ENCODE measurements at places on chromosomes 1 and 21.

DNA sequence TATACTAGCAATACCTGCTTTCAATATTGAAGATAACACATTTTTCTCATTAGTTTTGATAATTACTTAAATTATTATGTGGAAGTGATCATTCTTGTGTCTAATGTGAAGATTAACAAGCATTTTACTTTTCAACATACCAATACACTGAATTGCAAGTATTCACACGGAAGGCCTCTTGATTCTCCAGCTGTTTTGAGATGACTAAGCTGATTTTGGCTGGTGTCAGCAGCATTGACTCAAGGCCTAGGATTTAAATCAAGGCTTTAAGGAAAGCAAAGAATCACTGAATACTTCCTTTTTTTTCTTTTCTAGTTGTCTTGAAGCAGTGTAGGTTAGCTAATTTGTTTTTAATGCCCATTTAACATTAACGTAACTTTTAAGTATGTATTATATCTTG, 373.7 kb downstream of the SRGAP2C start:
- DNase-seq, result peak; percentile 16

- no peak for DNase-seq
Measured at GRCh38 chr1:93078203-93078602, 880 bp upstream of the MTF2 start.

DNA sequence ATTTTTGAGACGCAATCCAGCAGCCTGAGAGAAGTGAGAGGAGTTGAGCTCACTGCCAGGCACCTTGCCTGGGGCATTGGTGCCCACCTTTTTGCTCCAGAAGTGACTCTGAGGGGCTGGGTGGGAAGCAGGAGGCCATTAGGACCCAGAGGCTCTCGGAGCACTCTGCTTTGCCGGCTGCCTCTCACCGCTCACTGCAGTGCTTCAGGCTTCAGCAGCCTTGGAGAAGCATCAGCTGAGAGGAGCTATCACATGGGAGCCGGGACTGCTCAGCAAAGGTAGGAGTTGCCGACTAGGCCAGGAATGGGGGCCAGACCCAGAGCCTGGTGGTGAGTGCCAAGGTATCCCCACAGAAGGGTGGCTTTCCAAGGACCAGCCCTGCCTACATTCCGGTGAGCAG, at the start of gene GPR61:
Gene GPR61, plus strand, starts transcription at position 197 of the 400 bp plus-strand sequence. CDS start 3,151 bp downstream, outside the sequence.
- no peak for DNase-seq

DNA sequence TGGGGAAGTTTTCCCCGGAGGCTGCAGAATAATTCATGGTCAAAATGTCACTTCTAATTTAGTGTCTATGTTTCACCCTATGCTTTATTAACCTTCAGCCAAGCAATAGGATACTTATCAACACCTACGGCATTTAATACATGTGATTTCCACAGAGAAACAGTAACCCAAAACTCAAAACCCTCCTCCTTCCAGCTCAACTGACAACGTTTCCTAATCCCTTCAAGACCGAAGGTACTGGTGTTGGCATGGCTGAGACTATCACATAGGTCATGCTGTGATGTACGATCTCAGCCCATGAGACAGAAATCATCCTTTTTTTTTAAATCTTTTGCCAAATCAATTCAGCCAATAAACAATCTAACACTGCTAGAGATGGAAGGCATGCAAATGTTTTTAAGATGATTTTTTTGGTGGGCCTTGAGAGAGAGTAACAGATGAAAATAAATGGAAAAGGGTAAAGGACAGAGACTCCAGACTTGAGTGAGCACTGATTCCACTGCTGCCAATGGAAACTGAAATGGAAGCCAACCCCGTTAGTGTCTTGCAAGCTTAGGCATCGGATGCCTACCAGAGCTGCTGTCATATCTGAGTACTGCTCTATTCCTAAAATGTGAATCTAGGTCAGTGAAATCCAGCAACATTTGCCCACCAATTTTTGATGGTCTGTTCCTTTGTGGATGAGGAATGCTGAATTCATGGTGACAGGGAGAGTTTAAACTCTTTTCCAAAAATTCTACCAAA, 63.4 kb upstream of the BCL10 start:
- no peak for DNase-seq

DNA sequence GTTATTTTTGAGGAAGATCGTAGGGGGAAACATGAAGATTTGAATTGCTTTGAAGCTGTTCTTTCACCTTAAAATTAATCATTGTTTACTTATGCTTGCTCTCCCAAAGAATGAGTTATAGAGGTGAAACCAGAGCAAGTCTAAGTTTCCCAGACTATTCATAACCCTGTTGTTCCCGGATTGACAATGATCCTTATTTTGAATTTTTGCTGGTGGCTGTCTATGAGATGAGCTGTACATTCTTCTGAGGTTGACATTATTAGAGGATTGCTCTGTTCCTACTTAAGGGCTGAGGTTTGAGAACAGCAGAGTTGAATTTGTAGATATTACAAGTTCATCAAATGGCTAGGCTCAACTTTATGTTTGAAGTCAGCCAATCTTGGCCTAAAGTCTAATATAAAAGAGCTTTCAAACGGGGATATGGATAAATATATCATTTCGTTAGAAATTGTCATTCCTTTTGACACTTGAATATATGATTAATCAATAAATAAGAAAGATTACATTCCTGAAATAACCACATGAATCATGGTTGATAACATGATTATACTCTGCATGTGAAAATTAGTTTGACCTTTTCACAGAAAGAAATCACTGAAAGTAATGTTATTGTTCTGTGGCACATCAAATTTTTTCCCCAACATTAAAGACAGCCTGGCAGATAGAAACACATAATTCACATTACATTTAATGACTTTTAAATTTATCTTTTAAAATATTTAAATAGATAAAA, 19.1 kb upstream of the PDE4B start:
- no peak for DNase-seq

DNA sequence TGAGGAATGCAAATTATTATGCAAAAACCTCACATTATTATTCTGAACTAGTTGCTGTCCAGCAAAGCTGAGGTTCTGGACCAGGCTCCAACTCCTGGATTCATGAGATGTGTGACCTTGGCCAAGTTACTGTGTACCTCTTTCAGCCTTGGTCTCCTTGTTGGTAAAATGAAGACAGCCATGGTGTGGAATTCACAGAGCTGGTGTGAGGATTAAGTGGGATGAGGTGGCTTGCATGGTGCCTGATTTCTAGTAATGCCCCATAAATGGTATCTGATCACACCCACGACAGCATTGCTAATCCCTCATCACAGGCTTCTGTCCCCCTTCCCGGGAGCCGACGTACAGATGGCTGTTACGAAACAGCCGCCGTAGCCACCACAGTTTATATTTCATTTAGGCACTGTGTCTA, 59.6 kb downstream of the PGBD5 start:
- DNase-seq, result no peak

DNA sequence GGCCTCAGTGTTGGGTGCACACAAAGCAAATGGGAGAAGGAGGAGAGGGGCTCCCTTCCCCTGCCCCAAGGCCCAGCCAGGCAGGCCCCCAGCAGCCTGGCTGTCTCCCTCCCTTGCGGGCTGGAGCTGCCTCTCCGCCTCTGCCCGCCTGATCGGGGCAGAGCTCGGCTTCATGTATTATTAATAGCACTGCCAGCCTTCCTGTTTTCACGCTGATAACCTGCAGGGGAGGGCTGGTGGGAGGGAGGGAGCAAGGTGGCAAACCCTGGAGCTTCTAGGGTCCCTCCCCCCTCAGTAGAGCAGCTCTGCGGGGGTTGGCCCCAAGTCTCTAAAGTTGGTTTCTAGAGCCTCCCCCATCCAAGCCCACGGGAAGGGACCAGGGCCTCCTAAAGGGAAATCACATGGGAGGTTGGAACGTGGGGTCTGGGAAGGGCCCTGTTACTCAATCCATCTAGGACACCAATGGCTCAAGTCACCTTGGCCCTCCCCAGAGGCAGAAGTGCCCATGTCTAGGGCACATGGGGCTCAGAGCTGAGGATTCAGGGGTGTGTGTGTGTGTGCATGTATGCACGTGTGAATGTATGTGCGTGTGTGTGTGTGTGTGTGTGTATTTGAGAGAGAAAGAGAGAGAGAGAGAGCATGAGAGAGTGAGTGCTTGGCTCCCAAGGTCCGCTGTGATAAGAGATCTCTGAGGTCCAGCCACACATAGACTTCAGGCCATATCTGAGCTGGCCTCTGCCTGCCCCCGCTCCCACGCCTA, 21.8 kb upstream of the POU3F1 start:
- DNase-seq, result no peak

DNA sequence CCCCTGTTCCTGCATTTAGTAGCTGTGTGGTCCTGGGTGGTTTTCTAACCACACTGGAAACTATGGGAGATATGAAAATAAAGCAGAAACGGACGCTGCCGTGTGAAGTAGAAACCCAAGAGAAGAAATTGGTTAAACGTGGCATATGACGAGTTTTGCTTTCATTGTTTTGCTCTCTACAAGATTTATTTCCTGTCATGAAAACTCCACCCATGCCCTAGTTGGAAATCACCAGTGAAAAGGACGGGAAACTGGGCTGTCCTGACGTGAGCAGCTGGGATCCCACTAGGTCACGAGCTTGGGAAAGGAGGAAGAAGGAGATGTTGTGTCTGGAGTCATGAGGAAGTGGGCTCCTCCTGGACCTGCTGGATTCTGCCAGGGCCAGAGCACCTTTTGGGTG, 120.8 kb upstream of the GADD45A start:
- DNase-seq, result no peak

- no peak for DNase-seq
Measured at GRCh38 chr1:157404063-157404501, 148.2 kb downstream of the FCRL5 start.

- no peak for DNase-seq
Measured at GRCh38 chr21:33360281-33360680, 35.5 kb downstream of the IFNAR1 start.

- no peak for DNase-seq
Measured at GRCh38 chr1:63475761-63476160, 47.3 kb downstream of the ITGB3BP start.

- no peak for DNase-seq
Measured at GRCh38 chr1:69055194-69055593, 512.5 kb upstream of the LRRC7 start.

GRCh38 chr1:96843601-96844000, 122.0 kb downstream of the PTBP2 start:
- no peak for DNase-seq

DNA sequence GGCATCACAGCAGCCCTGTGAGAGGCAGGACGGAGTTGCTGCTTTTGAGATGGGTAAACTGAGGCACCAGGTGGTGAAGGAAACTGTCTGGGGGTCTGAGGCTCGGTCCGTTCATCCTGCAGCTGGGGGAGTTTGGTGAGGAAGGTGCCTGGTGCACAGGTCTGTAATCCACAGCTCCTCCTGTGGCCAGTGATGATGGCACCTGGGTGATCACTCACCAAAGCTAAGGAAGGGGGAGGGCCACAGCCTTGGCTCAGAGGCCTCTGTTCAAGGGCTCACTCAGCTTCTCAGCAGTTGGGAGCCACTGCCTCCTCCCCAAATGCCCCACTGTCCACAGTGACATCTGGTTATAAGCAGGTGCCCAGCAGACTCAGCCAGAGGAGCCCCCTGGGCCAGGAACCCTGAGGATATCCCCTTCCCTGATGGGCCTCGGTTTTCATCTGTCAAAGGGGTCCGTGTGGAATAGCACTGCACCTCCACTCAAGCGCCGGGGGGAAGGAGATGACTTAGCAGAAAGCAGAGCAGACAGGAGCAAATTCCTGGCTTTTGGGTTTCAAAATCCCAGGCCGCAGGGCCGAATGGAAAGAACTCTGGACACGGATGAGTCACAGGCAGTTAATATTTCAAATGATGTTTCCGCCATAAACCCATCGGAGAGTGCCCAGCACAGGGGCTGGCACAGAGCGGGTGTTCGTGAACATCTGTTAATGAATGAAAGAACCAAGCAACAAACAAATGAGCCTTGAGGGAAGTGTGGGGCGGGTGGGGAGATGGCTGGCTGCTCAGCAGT, 82.8 kb downstream of the DMRTB1 start:
- DNase-seq, result no peak

- DNase-seq, result no peak
Measured at GRCh38 chr1:170305777-170306512, 160.2 kb downstream of the NTMT2 start.

GRCh38 chr21:26281506-26281905, 110.9 kb upstream of the APP start:
- DNase-seq, result no peak

DNA sequence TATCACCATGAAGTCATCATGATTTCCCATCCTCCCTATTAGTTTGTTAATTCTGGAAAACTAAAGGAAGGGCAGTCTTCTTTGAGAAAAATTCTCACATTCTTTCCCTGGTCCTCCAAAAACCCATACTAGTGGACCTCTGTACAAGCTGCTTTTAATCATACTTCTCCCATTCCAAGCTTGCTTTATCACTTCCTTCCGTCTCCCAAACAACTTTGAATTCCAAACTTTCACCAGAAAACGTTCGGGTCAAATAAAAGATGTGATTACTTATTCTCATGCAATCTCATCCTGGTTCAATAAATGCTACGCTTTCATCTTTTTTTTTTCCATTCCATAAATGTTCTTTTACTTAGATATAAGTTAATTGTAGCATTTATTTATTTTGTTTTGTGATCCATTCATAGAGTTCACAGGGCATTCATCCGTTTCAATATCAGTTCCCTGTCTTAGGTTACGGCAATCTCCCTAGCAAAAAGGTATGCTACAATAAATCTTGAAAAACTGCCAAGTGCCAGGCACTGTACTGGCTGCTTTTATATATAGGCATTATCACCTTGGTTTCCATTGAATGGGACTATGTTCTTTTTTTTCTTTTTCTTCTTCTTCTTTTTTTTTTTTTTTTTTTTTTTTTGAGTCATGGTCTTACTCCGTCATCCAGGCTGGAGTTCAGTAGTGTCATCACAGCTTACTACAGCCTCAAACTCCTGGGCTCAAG, 100.2 kb upstream of the GREM2 start:
- DNase-seq, result no peak

DNA sequence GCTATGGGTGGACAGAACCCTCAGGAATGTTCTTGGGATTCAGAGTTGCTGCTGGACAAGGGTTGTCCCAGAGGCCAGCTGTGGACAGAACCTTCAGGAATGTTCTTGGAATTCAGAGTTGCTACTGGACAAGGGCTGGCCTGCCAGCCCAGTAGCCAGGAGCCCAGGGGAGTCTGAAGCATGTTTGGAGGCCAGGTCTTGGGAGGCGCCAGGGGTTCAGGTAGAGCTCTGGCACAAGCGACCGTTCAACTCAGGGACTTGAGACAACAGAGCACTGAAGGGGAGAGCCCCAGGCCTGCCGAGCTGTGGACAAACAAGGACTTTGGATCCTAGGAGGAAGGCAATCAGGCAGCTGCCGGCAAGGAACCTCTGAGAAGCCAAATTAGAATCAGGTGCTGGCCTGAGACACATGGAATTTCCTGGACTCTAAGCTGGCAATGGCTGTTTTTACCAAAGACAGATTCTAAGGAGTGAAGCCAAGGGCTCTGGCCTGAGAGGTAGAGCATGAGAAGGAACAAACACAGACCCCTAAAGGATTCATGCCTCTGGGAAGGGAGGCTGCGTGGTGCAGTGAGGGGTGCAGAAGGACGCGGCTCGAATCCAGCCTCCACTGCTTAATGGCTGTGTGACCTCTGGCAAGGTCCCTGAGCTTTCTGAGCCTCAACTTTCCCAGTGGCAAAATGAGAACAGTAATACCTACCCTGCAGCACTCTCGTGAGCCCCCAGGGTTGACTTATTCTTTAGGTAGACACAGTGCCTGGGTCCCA, 13.4 kb downstream of the PLA2G5 start:
- no peak for DNase-seq

GRCh38 chr1:22749503-22749902, 38.9 kb downstream of the EPHB2 start:
- no peak for DNase-seq

All from T-helper 2 cell (primary cell).